CD8-positive, alpha-beta memory T cell (primary cell): ENCODE measurements at places on chromosomes 13 and 19.

GRCh38 chr19:15672580-15673175 is at the start of gene CYP4F12:
Gene CYP4F12 (plus strand): TSS chr19:15673087. CDS start chr19:15673530, 443 bp downstream.
- no peak within 1 kb of the TSS for H3K4me3 ChIP-seq
- H3K4me1 ChIP-seq = peaks cover 12% of the 10 kb centered on the region
- no peak within 1 kb of the TSS for H3K27ac ChIP-seq

- H3K27ac ChIP-seq = no peak overlapping the region
- H3K36me3 ChIP-seq = no peaks in the 10 kb centered on the region
- no peak overlapping the region for H3K4me3 ChIP-seq
- no peak for DNase-seq
- peaks cover 14% of the 10 kb centered on the region for H3K27me3 ChIP-seq
Measured at GRCh38 chr19:4597278-4597974, 37.9 kb upstream of the SEMA6B start.

DNA sequence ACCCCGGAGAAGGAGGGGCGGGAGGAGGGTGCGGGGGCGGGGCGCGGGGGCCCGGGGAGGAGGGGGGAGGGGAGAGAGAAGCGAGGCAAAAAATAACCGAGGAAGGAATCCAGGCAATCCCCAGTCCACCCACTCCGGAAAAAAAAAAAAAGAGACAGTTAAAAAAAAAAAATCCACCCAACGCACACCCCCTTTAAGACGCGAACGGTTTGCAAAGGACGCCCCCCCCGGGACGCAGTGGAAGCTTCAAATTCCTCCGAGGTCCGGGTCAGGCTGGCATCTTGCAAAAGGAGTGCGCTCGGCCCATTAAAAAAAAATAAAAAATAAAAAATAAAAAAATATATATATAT is at the start of gene CACNA1A:
Gene CACNA1A (minus strand): TSS at position 9 of the 350 bp plus-strand sequence. CDS start 255 bp downstream, outside the sequence.
- H3K27ac ChIP-seq = no peak within 1 kb of the TSS
- no peaks in the 10 kb centered on the region for H3K36me3 ChIP-seq
- H3K4me1 ChIP-seq = no peaks in the 10 kb centered on the region
- H3K27me3 ChIP-seq = peaks cover 14% of the 10 kb centered on the region

DNA sequence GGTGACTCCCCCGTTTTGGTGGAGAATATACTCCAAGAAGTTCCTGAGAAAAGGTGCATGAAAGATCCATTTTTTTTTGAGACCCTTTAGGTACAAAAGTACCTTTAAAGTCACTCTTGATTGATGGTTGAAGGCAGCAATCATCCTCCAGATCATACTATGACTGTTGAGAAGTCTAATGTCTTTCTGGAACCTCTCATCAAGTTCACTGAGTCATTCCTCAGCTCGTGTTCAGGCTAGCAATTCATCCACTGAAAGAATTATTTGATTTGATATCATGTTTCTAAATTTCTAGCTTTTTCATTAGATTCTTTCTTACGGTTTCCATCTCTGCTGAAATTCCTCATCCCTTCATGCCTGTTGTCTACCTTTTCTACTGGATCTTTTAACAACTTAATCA is 65.1 kb upstream of the GJB6 start:
- no peak for DNase-seq
- H3K27ac ChIP-seq = no peak overlapping the region
- no peak overlapping the region for H3K4me3 ChIP-seq
- peaks cover 12% of the 10 kb centered on the region for H3K27me3 ChIP-seq
- H3K36me3 ChIP-seq = no peaks in the 10 kb centered on the region
- no peaks in the 10 kb centered on the region for H3K4me1 ChIP-seq
